ENCODE measurements at places on chromosomes 1 and 21. TPM values are rescaled to one million over a fixed set of nuclear protein-coding genes. Genes with fewer than 3 reads are reported as not detected.

GRCh38 chr1:211492511-211493132 lies 660 bp upstream of the RD3 start:
- no peak for DNase-seq

GRCh38 chr1:236058141-236058934 lies 6.6 kb downstream of the NID1 start:
- DNase-seq: no peak

Gene ELF3
- not detected for total RNA-seq

DNA sequence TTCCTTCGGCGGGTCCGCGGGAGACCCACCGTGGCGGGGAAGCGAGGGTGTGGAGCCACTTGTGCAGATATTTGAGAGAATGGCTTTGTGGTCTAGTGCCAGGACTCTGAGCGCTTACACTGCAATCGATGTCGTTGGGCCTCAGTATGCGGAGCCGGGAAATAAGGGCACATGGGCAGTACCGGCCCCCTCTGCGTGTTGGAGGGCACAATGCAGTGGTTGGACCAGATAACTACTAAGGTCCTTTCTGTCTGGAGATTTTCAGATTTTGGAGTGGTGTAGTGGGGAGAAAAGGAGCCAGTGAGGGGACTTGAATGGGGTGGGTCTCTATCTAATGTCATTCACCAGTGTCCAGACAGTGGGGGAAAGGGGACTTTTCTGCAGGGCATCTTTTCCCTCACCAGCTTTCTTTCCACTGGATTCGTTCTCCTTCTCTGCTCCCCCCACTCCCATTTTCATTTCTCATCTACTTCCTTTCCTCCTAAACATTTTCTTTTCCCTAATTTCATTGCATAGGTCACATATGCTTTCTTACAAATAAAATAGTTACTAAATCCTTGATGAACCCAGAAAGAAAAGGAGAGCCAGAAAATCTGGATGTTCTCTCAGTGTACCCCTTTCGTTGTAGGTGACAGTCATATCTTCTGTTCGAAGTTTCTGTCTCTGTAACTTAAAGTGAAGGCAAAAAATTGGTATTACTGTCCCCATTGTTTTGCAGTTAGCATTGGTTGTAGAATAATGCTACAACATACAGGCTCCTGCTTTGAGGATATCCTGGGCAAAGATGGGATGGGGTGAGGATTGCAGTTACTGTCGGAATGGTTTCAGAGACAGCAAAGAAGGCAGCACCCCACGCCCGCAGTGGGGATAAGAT lies 1.4 kb downstream of the ATF3 start:
- DNase-seq: no peak

DNA sequence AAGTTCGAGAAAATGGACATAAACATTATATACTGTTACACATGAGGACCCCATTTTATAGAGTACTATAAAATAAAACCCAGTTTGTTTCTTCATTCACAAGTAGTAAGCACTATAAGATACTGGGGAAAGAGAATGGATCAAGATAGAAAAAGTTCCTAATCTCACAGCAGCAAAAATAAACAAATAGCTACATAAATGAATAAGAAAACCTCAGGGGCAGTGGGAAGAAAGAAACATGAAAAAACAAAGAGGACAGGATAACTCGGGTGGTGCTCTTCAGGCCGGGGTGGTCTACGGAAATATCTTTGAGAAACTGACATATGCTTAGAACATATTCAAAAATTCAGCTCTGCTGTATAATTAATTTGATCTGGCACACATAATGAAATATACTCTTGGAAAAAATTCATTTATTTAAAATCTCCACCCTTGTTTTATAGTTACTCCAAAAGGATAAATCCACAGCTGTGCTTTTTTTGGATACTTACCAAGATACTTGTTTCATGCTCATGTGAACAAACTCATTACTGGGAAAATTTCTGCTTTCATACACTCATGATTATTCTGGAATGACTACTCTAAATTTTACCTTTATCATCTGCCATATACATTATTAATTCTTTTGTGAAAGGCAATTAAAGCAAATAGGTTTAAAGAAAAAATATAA lies 20.0 kb downstream of the CEP170 start:
- DNase-seq: no peak

GRCh38 chr1:87778896-87779295 lies 450.2 kb downstream of the LMO4 start:
- no peak for DNase-seq

GRCh38 chr1:43286115-43286514 lies 734 bp upstream of the C1orf210 start:
- DNase-seq: no peak

Measured in activated naive CD8-positive, alpha-beta T cell treated with anti-CD3 and anti-CD28 coated beads for 36 hours (primary cell).